ENCODE measurements at places on chromosomes 16 and 17. TPM values are rescaled to one million over a fixed set of nuclear protein-coding genes. Genes with fewer than 3 reads are reported as not detected.

Gene CDR2L
- polyA plus RNA-seq: 8.5 TPM

Gene MYH1
- 0.03 TPM for polyA plus RNA-seq

Gene HCFC1R1
- 71.8 TPM for polyA plus RNA-seq

Gene CNTNAP1
- 2.3 TPM for polyA plus RNA-seq

Gene ZNF423
- 2.6 TPM for polyA plus RNA-seq

Gene TBKBP1
- 27.9 TPM for polyA plus RNA-seq

Gene COQ9
- 162 TPM for polyA plus RNA-seq

Gene KRTAP3-2
- not detected for polyA plus RNA-seq

Gene OSGIN1
- polyA plus RNA-seq: 10.5 TPM

Gene RPS15A
- 1,020 TPM for polyA plus RNA-seq

Gene DRC7
- polyA plus RNA-seq: not detected

Gene UMOD
- not detected for polyA plus RNA-seq

Gene CORO1A
- 11.5 TPM for polyA plus RNA-seq

Gene FBXO39
- polyA plus RNA-seq: 0.37 TPM

Gene PLXDC1
- 20.0 TPM for polyA plus RNA-seq

Gene NOD2
- polyA plus RNA-seq: 0.36 TPM

Gene SNAI3
- 2.3 TPM for polyA plus RNA-seq

Gene GRAP
- 2.6 TPM for polyA plus RNA-seq

Gene RHBDF1
- polyA plus RNA-seq: 89.8 TPM

Gene MPO
- polyA plus RNA-seq: 0.07 TPM

Gene KCNJ12
- polyA plus RNA-seq: 4.0 TPM

Gene FOXJ1
- not detected for polyA plus RNA-seq

Gene CCL7
- not detected for polyA plus RNA-seq

Gene ZACN
- polyA plus RNA-seq: 1.6 TPM

Gene CTRL
- 2.0 TPM for polyA plus RNA-seq

Gene ITGAX
- 1.3 TPM for polyA plus RNA-seq

Gene EVPLL
- not detected for polyA plus RNA-seq

Gene SMIM36
- not detected for polyA plus RNA-seq

Gene DYNLL2
- 45.3 TPM for polyA plus RNA-seq

All from heart right ventricle (tissue), 16 donors.